ENCODE measurements at places on chromosomes 6 and 20.

- no peak for DNase-seq
These were observed 9.4 kb upstream of the PYGB start for GRCh38 chr20:25238319-25239037.

DNA sequence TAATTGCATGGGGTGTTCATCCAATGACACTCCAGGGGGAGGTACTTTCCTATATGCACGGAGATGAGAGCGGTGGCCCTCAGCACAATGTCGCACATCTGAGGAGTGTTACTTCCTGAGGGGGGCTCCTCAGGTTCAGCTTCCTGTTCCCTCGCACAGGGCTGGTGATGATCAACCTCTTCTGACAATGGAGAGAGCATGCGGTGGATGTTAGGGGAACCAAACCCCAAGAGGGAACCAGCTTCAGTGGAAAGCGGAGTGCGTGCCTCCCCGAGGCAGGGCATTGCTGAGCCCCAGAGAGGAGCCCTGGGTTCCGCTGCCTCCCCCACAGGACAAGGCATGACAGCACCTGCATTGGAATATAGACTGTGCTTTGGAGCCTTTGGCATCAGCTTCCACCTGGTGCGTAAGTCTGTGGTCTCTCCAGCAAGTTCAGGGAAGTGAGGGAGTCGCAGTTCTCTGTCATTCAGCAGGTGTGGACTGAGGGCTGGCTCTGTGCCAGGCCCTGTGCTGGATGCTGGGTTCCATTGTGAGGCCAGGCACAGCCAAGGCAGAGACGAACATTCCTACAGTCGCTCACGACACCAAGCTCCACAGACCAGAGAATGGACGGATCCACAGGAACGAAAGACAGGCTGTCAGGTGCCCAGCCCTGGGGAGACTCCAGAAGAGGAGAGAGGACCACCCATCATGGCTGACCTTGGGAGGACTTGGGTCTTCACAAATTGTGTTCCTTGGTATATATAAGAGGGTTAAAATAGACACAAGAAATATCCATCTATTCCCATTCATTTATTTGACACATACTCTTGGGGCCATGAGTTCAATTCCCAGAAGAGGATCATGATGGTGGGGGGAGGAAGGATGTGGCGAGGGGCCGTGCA, 3.9 kb upstream of the ZNF831 start:
- no peak for DNase-seq

DNA sequence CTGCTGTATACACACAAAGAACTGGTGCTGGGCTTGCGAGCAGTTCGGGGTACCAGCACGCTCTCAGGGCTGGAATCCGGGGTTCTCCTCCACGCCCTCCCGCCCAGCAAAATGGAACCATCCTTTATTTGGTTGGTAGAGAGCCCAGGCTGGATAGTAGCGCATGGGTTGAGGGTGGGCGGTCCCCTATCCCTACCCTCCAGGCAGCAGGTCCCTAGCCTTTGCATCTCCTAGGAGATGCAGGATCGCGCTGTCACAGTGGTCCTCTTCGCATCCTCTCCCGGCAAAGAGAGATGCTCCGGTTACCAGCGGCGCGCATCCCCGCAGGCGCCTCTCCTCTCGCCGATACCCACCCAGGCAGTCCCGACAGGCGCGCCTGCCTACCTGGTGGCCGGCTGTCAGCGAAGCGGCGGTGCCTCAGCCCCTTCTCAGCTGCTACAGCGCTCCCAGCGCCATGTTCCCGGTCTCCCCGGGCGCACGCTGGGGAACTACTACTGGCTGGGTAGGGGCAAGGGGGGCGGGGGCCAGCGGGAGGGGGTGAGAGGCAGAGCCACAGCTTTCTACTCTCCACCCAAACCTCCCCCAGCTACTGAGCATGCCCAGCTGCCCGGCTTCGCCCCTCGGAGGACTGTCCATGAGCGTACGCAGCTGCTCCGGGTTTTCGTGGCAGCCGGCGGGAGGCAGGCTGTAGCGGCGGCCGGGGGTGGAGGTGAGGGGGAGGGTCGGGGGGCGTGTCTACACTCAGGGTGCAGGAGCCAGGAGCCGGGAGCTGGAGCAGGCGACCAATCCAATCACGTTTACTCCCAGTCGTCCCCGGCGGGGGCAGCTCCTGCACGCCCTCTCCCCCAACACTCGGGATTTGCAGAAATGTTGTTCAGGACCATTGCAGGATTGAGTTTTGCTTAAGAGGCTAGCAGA, at the start of gene PAK5:
TSS of gene PAK5 (minus strand) at position 699 of the 918 bp plus-strand sequence. CDS start 194,748 bp downstream, outside the sequence.
- no peak for DNase-seq

- DNase-seq = no peak
These were observed 3.1 kb upstream of the CSE1L start for GRCh38 chr20:49043000-49043399.

GRCh38 chr6:126293891-126294524, 45.9 kb upstream of the CENPW start:
- no peak for DNase-seq

GRCh38 chr6:45946887-45947286, 68.8 kb downstream of the CLIC5 start:
- no peak for DNase-seq

- no peak for DNase-seq
These were observed 10.8 kb upstream of the LY86 start for GRCh38 chr6:6577735-6578134.

DNA sequence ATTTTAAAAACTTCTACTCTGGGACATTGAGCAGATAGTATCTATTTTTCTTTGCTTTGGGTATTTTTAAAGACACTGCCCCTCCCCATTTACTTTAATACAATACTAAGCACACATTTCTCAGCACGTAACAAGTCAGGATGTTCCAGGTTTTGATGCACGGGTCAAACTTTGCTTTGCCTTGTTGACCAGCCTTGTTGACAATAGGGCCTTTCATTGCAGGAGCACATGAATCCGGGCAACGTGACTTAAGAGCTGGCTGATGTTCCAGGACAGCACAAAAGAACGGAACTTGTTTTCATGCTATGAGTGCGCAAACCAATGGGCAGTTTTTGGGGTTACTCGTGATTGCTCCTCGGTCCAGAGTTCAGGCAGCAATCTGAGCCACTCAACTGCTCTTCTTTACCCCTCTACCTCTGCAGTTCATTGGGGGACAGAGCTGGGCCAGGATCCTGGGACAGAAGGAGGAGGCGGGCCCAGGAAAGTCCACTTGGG, 78.6 kb upstream of the SLC22A16 start:
- no peak for DNase-seq

- DNase-seq = no peak
These were observed 16.3 kb upstream of the PDE10A start for GRCh38 chr6:165679326-165679725.

- no peak for DNase-seq
These were observed 85.4 kb downstream of the CD83 start for GRCh38 chr6:14202947-14203346.

- no peak for DNase-seq
These were observed 8.7 kb downstream of the PLAGL1 start for GRCh38 chr6:143999406-143999805.

- no peak for DNase-seq
These were observed 6.2 kb downstream of the LINC00237 start for GRCh38 chr20:21099751-21100577.

DNA sequence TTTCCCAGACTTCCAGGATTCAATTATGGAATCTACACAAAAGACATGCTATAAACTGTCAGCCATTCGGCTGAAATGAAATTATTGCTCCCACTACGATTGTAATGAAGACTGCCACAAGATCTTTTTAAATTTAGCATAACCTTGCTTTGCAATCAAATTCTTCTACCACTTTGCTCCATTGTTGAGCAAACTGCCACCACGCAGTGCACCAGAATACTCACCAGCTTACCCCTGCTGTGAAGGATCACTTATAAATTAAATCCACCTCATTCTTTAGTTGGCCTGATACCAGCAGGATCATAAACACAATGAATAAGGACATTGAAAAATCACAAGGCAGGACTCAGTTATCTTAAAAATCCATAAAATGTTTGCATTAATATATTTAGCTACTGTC, 151.8 kb upstream of the PRND start:
- no peak for DNase-seq

GRCh38 chr6:43812850-43813578, 43.0 kb downstream of the VEGFA start:
- no peak for DNase-seq

DNA sequence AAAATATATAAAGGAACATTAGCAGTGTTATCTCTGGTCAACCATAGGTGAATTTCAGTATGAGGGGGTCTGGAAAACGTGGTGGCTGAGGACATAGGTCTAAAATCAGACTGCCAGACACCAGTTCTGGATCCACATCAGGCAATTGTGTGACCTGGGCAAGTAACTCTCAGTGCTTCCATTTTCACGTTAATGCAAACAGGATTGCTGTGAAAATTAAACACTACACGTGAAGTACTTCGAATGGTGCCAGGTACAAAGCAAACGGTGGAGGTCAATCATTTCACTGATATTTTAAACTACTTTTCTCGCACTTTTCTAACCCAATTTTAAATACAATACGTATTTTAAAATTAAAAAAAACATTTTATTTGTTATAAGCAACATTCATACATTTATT, 315.7 kb downstream of the TRDN start:
- DNase-seq = no peak
